Stimulated activated CD4-positive, alpha-beta T cell treated with anti-CD3 and anti-CD28 coated beads, Interleukin-15, amount 100 ng/mL, for 48 hours (primary cell): ENCODE measurements at places on chromosomes 7 and 10.

DNA sequence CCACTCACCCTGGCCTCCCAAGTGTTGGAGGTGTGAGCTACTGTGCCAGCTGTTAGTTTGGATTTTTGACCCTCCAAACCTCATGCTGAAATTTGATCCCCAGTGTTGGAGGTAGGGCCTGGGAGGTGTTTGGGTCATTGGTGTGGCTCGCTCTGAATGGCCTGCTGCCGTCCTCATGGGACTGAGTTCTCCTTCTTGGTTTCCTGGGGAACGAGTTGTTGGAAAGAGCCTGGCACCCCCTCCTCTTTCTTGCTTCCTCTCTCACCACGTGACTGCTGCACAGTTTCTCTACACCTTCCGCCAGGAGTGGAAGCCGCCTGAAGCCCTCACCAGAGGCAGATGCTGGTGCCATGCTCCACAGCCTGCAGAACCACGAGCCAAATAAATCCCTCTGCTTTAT is 253.5 kb downstream of the PHTF2 start:
- DNase-seq = no peak

- no peak for DNase-seq
Observed at GRCh38 chr7:5381071-5381772, 42.4 kb downstream of the TNRC18 start.

DNA sequence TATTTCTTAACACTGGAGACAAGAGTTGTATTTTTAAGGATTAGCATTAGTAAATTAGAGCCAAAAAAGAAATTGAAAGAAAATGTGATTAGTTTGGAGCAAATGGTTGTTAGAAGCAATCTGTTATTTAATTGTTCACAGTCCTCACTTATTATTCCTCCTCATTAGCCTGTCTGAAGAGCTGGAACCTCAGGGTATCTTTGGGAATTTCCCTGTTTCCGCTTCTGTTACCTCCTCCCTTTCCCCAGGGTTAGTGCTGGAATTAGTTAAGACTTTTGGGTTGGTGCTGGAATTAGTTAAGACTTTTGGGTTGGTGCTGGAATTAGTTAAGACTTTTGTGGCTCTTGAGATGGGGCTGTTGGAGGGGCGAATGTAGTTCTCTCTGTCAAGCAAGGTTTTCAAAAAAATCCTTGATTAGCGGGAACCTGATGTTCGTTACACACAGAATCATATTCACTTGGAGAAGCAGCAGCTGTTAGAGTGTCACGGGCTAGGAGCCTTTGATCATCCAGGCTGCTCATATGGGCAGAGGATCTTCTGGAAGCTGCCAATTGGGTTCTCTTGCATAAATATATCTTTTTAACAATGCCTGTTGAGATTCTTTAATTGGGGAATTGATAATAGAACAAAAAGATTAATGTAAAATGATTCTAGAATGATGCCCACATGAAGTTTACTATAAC is 251.0 kb upstream of the NPSR1 start:
- no peak for DNase-seq

DNA sequence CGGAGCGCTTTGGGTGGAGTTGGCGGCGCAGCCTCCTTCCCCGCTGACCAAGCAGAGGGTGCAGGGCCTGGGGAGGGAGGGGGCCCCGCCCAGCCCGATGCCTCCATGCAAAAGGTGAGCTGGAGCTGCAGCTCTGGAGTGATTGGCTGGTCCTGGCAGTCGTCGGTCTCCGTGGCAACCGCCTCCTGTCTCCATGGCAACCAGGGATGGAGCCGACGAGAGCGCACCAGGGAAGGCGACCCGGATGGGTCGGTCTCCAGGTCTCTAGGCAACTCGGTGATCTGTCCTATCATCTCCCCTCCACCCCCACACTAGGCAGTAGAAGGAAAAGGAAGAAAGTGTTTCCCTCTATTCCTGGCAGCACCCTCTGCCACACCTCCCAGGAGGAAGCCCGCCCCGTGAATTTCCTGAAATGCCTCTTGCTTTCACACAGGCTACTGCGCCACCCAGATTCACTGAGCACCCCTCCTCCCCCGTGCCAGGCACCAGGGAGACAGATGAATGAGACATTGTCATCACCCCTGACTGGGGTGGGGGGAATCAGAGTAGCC is 647 bp upstream of the NACAD start:
- DNase-seq = peak; percentile 59

DNA sequence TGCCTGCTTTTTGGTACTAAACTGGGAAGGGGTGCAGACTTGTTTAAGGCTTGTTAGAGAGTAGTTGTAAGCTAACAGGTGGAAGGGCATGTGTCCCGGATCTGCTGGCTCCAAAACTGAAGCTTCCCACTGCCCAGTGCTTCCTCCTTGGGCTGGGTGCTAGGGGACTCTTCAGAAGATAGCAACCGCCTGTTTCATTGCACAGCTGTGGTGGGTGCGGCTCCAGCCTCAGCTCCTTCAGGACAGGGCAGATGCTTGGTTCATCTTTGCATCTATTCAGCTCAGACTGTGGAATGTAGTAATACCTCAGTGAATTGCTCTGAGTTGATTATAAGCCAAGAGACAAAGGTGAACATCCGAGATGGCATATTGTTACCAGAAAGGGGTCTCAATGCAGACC is 527.1 kb downstream of the TYW1 start:
- DNase-seq = no peak

DNA sequence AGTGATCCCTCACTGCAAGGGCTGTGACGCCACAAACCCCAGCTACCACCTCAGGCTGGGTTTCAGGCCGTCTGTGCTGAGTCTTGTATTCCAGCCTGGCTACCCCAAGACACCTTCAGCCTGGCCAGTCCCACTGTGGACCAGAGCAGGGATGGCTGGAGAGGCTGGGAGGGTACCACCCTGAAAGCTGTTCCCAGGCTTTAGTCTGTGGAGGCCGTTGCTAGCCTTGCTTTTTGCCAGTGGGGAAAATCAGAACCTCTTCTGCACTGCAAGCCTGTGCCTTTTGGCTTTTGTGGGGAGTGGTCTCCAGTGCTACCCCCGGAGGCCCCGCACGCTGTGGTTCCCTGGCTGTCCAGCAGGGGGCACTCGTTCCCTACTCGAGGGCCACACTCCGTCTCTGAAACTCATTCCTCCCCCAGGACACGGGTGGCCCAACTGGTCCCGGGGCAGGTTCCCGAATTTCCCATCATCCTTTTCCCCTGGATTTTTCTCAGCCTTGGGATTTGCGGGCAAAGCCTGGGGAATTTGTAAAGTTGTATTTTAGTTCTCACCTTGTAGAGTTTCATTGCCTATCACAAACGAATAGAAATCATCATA is 128.4 kb upstream of the BTBD16 start:
- DNase-seq = no peak

DNA sequence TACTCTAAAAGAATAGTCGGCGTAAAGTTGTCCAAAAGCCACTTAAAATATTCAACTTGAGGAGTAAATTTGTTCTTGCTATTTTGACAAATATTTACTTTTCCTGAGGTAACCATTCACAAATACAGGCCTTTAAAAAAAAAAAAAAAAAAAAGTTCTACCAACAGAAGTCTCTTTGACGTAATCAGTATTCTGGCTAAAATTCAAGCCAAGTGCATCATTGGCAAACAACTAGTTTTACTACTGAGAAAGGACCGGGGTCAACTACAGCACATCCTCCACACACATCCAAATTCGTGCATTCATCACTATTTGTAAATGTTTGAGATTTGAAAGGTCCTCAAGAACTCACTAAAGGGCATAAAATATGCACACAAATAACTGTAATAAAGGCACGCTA is 2.0 kb downstream of the OAT start:
- DNase-seq = no peak

- DNase-seq = no peak
Observed at GRCh38 chr10:10730471-10731043, 287.1 kb upstream of the CELF2 start.

GRCh38 chr10:89118091-89118490 is 89.0 kb downstream of the CH25H start:
- no peak for DNase-seq

DNA sequence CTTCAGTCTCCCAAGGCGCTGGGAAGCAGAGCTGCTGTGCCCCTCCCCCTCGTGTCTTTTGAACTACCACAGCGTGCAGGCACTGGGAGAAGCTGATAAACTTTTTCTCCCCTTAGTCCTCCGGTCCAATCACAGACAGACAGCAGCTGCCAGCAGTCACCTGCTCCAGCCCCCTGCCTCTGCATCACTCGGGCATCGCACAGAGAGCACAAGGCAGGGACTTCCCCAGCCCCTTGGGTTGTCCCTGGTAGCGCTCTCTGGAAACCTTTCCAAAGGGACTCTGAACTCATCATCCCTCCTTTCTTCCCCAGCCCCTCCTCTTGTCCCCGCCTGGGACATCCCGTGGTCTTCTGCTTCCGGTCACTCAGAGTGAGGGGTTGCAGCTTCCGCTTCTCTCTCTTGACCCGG is 1.4 kb upstream of the NEUROG3 start:
- no peak for DNase-seq

GRCh38 chr10:29163746-29164145 is 125.1 kb upstream of the LYZL1 start:
- no peak for DNase-seq

DNA sequence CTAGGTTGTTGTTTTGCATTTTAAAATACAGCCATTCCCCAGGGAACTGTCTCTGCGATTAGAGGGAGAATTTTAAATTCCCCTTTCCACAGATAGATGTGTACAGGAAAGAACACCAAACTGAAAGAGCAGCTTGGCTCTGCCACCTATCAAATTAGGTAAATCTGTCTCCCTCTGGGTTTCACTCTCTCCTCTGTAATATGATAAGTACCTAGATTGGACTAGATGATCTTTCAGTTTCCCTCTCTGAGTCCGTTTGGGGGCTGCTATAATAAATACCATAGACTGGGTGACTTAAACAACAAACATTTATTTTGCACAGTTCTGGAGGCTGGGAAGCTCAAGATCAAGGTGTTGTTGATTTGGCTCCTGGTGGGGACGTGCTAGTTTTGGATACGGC is 186.0 kb downstream of the KIF20B start:
- no peak for DNase-seq

DNA sequence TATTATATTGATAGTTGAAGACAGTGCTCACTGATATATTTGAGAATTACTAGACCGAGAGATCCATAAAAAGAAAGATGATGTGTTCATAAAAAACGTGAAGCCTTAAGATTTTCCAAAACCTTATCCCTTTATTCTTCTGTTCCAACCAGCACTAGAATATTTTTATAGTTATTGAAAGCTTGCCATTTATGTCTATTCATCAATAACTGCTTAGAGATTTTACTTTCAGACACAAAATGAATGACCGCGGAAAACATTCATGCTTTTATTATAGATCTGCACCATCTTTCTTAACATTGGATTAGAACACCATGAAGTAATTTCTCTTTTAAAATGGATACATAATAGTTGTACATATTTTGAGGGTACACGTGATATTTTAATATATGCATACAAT is 77.6 kb downstream of the FBXL13 start:
- no peak for DNase-seq

DNA sequence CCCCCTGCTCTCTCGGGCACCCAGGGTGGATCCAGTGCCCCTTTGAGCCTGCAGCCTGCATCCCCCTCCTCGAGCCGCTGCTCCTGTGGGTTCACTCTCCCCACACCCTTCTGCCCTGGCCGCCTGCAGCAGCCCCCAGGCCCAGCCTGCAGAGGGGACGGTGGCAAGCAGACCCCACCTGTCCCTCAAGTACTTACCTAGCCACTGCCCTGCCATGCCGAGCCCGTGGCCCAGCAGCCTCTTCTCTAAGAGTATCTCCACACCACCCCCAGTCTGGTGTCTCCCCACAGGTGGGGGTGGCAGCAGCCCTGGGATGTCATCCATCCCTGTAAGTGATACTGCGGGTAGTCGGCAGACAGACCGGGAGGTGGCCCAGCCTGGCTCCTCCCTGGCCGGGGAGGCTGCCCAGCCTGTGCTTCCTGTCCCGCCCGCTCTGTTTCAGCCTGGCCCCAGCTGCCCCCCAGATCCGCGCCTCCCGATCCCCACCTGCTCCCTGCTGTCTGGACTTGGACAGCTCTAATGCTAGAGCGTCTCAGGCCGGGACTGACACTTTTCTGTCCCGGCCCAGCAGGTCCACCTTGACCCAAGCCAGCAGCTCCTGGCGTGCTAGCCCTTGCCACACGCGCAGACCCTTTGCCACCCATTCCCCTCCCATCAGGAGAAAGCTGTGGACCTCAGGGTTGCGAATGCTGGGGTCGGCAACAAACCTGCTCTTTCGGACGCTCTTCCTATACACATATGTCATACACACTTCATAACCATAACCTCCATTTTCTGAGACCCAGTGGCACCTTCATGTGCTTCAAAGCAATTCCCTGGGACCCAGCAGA is 25.0 kb downstream of the YKT6 start:
- no peak for DNase-seq

DNA sequence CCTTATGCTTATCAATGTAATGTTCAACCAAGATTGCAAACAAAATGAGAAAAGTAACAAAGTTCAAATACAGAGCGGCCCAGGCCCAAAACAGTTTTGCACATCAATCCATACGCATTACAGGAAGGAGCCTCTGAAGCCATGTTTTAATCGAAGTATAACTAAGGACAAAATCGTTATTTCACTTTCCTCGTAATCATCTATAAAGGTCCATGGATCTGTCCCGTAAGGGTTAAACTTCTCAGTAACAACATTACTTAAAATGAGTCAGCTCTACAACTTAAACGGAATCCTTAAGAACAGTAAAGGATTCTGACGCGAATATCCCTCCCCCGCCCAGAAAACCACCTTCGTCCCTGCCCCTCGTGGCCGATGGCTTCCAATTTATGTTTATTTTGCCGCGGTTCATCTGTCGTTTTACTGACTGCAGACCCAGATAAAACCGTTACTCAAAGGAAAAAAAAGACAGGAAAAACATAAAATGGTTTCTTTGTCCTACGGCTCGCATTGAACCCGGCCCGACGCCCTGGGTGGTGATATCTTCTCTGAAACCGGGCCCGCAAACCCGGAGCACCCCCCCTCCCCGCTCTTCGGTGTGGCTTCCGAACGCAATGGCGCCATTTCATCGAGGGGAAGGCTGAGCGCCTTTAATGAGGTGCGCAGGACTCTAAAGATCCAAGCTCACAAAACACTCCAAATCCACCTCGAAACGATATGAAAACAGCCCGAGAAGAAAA is 1.1 kb downstream of the HNRNPA2B1 start:
- no peak for DNase-seq

GRCh38 chr10:52871191-52871843 is 98.7 kb upstream of the MBL2 start:
- no peak for DNase-seq

GRCh38 chr10:78301891-78302738 is 268.5 kb downstream of the RPS24 start:
- no peak for DNase-seq

DNA sequence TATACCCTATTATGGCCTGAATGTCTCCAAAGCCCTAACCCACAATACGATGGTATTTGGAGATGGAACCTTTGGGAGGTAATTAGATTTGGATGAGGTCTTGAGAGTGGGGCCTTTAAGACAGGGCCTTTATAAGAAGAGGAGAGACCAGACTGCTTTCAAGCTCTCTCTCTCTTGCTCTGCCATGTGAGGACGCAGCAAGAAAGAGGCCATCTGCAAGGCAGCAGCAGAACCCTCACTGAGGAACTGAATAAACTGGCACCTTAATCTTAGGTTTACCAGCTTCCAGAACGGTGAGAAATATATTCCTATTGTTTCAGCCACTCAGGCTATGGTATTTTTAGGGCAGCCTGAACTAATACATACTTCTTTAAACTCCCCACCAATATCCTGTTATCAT is 2.0 kb upstream of the GNAI1 start:
- no peak for DNase-seq

GRCh38 chr10:113007821-113008220 is 57.8 kb downstream of the TCF7L2 start:
- DNase-seq = no peak

GRCh38 chr10:118092209-118092608 is 45.5 kb upstream of the RAB11FIP2 start:
- no peak for DNase-seq
